ENCODE measurements at places on chromosomes 2 and 18.

DNA sequence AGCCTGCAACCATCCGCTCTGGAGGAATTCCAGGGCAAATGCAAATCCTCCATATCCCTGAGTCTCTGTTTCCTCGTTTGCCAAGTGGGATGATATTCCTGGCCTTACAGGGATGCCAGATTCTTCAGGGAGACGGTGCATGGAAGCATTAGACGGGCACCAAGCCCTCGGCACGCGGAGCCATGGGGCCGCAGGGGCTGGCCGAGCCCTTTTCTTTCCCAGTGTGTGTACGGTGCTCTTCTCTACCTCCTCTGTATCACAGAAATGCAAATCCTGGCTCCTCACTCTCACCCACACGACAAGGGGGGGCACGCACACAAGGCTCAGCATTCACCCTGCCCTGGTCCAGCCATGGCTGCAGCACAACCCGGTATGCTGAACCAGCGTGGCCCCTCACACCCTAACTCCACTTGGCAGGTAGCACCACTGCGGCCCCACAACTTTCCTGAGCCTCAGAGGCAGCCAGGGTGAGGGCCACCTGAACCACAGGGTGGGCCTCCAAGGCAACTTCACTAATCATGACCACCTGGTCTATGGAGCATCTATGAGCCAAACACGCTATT lies 64.1 kb upstream of the SALL3 start:
- no peak for DNase-seq

GRCh38 chr2:58930537-58930936 lies 689.4 kb upstream of the FANCL start:
- DNase-seq: no peak

DNA sequence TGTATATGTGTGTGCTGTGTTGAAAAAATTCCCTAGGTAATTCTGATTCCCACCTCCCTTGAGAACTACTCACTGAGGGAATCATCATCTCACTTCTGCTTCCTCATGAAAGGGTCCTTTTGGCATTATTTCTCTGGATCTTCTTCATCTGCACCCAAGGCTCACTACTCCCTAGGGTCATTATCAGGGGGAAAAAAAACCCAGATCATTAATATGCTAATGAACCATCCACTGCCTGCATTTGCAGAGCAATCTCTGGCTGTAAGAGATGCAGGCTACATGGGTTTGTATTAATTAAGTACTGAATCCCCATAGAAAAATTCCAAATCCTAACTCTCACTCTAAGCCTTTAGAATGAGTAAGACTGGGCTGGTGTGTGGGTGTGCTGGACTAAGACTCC lies 68.0 kb upstream of the IGFBP5 start:
- no peak for DNase-seq

GRCh38 chr2:199485732-199486335 lies 28.1 kb upstream of the SATB2 start:
- DNase-seq: peak; percentile 28

DNA sequence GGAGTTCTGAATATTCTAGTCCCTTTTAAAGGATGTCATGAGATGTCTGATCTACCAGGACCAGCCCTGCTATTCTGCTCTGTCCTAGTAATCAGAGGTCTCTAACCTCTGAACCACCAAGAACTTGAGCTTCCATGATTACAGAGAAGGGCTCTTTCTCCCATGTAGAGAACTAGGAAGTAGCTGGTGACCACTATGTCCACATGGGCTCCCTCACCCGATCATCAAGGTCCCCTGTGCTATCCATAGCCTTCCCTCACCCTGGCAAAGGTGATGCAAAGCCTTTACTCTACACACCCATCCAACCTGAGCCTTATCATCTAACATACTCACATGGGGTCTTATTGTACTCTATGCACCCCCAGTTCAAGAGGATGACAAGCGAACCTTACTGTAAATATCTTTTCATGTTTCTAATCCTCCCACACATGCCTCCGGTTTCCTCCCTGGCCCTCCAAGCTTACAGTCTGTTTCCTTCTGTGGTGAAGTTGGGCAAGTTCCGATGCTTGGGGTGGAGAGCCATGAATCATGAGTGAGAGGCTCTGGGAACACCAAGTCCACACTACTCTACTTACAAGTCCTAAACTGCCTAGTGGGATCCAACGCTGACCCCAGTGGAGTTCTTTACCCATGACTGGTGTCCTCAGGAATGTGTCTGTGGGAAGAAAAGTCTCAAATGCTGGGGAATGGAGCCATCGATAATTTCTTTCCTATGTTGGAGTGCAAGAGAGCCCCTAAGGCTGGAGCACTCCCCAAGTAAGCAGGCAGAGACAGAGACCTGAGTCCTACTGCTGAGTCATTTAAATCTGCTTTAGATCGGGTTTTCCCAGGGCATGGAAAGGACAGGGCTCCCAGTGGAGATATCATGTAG lies 73.3 kb upstream of the KLF7 start:
- peak; percentile 70 for DNase-seq

- no peak for DNase-seq
These were observed 176.9 kb downstream of the UBE2E3 start for GRCh38 chr2:181157326-181157725.

- DNase-seq: no peak
These were observed 118.7 kb downstream of the EPB41L3 start for GRCh38 chr18:5424903-5425664.

DNA sequence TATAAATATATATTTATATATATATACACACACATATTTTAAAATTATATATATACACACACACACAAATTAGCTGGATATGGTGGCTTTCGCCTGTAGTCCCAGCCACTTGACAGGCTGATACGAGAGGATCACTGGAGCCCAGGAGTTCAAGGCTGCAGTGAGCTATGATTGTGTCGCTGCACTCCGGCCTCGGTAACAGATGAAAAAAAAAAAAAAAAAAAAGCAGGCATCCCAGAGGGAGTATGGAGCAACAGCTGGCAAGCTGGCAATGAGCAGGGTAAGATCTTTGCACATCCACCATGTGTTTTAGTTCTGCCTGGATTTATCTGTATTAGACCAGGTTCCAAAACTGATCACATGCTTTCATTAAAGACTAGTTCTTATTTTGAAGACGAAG lies 170.1 kb downstream of the MAP2 start:
- DNase-seq: no peak

DNA sequence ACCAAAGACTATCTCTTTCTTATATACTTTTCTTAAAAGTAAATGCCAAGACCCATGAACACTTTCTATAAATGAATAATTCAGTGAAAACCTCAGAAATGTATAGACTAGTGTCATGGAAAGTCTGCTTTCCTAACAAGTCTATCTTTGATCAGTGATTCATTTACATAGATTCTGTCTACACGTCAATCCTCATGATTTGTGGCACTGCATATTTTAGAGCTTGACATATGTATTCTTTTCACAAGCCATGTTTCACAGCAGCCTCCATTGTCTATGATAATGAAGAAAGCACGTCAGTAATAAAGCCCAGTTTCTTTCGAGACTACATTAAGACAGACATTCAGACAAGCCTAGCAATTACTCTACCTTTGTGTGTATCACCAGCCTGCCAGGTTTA lies 486.6 kb downstream of the IRS1 start:
- no peak for DNase-seq

DNA sequence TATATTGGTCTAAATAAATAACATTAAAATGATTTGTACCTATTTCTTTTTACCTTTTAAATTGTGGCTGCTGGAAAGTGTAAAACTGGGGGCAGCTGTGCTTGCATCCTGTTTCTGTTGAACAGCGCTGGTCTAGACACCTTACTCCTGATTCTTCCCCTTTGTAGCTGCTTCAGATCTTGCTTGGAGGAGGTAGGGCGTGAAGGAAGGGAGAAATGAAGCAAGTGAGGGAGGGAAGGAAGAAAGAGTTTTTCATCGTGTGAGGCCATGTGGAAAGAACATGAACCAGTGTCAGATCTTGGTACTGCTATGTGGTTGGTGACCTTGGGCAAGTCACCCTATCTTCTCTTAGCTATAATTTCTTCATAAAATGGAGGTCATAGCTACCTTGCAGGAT lies 89.0 kb upstream of the SEC11C start:
- no peak for DNase-seq

DNA sequence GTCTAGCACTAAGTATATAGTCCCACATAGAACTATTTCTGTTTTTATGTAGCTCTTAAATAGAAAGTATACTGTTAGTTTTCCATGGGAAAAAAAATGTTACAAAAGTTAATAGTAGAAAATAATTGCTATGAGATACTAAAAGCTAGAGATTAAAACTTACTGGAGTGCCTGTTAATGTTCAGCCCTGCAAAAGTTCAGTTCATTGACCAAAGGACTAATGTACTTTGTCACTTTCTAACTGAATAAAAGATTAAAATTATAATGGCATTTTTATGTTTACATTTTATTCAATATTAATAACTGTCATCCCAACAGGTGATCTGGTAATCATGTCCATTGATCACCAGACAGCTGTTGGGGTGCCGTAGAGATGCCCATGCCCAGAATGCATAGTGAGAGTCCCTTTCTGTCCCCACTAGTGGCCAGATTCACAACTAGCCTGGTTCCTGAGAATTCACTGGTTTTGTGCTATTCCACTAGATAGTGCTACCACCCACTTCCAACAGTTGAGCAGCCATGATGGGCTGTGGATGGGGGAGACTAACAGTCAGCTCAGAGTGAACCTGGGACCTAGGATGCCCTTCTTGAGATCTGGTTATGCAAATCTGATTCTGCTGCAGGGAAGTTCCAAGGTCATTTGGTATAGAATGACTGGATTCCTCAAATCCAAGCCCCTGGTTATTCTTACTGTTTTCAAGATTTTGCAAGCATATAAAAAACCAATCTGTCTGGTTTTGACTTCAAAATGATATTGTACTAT lies 57.8 kb downstream of the AFTPH start:
- DNase-seq: no peak
